ENCODE measurements at places on chromosomes 16 and 17. TPM values are rescaled to one million over a fixed set of nuclear protein-coding genes. Genes with fewer than 3 reads are reported as not detected.

Gene ZNF597
- 1.1 TPM for total RNA-seq

Gene PIRT
- total RNA-seq, result not detected

Gene KRT25
- total RNA-seq, result not detected

Gene KRT33A
- total RNA-seq, result not detected

All from smooth muscle cell of the coronary artery (primary cell).